Activated CD8-positive, alpha-beta memory T cell treated with anti-CD3 and anti-CD28 coated beads, Interleukin-2, amount 10 ng/mL, durations not matched to agents 7 days and 5 days (primary cell): ENCODE measurements at places on chromosomes 12 and 14.

DNA sequence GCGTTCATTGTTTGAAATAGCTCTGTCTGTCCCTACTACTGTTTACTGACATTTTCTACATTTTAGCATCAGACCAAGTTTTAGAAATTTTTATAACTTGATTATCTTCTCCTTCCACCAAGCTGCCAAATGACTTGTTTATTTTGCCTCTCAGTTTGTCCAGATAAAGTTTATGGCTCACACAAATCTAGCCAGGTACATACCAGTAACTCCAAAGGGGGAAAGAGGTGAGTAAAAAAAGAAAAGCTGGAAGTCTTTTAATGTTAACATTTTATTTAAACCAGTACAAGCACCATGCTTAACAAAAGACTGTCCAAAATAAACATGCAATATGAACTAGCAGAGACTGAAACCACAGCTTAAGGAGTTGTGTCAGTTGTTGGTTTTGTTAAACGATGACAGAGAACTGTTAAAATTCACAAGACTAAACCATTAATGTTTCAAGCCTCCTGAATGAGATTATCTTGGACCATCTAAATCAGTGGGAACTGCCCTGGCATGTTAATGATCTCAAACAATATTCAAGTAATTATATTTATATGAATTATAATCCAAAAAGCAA lies 14.5 kb downstream of the GMFB start:
- DNase-seq = no peak

DNA sequence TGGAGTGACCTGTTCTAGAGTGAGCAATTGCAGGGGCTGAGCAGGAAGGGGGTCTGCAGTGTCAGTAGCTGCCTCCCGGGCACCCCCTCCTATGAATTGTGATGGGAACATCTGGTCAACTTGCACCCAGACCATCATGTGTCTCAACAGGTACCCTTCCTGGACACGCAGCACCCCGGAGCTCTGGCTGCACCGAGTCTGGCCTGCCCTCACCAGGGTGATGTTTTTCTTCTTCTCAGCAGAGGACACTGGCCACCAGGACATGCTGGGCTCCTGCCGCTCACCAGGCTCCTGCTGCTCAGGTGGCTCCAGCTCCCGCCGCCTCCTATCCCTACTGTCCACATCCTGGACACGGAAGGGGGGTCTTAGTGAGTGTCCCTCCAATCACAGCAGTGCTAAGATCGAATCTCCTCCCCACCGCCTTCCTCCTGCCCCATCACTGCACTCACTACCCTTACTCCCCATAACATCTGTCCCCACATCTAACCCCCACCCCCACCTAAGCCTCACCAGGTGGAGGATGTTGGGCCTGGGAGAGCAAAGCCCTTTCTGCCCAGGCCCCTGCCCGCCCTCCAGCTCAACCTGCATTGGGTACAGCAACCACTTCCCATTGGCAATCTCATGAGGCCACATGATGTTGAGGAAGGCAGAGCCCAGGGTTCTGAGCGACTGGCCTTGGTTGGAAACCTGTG lies 14.9 kb downstream of the ITGA7 start:
- no peak for DNase-seq

GRCh38 chr14:52119030-52119429 lies 50.2 kb upstream of the NID2 start:
- DNase-seq = no peak

DNA sequence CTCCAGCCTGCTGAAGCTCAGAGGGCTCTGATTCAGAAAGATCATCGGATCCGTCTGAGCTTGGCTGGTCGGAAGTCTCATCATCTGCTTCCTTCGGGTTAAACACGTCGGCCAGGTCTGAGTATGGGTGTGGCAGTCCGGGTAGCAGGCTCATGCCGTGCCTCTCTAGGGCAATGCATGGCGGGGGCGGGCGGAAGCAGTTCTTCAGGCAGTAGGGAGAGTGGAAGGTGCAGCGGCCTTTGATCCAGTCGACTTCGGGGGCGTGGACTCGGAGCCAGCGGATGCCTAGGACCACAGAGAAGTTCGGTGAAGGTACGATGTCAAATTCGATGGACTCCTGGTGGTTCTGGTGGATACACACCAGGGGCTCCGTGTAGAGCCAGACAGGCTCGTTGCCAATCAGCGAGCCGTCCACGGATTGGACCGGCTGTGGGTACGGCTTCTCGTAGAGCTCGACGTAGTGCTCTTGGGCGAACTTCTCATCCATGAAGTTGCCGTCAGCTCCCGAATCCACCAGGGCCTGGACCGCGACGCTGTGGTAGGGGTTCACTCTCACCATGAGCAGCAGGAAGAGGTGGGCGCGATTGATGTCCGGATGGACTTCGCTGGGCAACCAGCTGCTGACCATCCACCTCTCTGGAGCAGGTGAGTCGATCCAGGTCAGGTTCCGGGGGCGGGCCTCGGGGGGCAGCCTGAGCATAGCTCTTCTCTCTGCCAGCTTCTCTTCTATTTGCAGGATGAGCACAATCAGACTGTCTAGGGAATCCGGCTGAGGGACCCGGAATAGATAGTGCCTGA lies 20.3 kb downstream of the RTL1 start:
- DNase-seq = no peak

DNA sequence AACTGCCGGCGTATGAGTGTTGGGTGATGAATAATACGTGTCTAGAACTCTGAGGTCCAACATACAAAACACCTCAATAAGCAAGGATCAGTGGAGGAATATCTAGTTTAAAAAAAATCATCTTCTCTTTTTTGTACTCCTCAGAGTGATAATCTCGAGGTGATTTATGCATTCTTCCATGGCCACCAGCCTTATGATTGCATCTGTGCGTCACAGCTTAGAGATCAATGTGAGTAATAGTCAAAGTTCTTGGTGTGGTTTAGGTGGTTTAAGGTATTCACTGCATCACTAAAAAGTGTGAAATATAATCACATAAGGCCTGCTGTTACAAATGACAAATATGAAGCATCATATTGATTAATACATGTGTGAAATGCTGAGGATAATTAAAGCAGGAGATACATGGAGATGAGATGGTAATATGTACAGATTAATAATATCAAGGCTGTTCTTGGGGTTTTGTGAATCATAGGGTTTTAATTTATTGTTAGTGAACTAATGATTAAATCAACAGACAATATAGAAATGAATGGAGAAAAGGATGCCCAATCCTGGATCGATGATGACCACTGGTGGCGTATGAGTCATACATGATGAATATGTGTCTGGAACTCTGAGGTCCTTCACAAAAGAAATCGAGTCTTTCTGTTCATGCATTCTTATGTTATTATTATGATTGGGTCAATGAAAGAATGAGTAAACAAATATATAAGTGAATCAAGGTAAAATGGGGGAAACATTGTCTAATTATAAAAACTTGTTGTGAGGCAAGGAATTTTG lies 68.8 kb upstream of the RTL1 start:
- DNase-seq = no peak

DNA sequence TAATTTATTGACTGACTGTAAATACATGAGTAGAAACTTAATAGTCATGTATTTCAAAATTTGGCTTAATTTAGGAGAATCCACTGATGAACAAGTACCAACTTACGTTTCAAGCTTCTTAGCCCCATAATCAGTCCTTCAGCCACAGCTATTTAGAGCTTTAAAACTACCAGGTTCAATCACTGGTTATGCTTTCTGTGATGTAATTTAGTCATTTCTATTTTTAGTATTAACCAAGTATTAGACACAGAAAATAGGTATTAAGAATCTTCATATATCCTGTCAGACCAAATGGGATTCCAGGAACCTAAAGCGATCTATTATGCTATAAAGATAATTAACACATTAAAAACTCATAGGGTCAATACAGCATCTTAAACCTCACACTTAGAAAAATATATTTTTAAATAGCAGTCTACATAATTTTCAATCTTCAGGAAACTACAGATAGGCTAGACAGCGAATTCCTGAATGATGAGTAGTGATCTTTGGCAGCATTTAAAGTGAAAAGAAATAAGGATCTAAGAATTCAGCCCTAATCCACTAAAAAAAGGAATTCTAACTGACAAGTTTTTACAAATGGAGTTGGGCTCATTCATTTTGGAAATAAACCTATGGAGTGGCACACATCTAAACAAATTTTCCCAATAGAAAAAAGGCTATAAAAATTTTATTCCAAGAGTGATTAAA lies 51.5 kb downstream of the ZC3H14 start:
- no peak for DNase-seq

GRCh38 chr12:42490261-42490842 lies 99.2 kb downstream of the PRICKLE1 start:
- DNase-seq = no peak

DNA sequence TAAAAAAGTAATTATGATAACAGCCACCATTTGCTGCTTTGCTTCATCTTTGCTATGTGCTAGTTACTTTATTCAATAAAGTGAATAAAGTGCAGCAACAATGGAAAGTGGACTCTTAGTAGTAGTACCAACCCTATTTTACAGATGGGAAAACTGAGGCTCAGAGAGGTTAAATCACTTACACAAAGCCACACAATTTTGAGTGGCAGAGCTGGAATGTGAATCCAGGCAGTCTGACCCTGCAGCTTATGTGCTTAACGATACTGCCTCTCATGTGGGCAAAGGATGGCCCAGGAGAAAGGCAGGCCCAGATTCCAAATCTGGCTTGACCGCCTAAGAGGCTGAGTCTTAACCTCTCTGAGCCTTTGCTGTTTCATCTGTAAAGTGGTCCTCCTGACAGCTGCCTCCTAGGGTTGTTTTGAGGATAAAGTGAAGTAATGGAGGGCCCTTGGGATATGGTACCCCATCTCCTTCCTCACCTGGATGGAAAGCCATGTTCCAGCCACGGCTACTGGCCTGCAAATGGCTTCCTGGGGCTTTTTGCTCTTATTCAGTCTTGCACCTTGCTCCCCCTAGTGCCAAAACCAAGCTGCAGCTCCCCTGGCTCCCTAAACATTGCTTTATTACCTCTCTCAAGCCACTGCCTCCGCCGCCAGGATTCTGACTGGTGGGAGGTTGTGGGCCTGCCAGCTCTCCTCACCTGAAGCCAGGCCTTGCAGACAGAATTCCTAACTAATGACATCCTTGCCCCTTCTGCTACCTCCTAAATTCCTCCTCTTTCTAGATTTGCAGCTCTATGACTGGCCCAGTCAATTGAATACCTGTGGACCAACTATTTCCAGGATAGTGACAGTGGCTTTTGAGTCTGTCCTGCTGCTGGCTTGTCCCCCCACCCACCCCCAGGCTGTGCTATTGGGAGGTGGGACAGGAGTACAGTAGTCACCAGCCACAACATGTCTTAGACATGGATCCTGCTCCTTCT lies 283.3 kb upstream of the PWP1 start:
- DNase-seq = peak; percentile 78
